ENCODE measurements at places on chromosomes 12 and 14.

GRCh38 chr12:110279566-110280375 lies 1.3 kb upstream of the ATP2A2 start:
- no peak for DNase-seq

- no peak for DNase-seq
These were observed 62.6 kb downstream of the DIO3 start for GRCh38 chr14:101623685-101624444.

GRCh38 chr14:50510157-50510556 lies 22.2 kb downstream of the MAP4K5 start:
- no peak for DNase-seq

- DNase-seq: no peak
These were observed 445.6 kb upstream of the MIS18BP1 start for GRCh38 chr14:45698462-45699134.

GRCh38 chr14:61968207-61968606 lies 206.0 kb downstream of the SNAPC1 start:
- DNase-seq: no peak

DNA sequence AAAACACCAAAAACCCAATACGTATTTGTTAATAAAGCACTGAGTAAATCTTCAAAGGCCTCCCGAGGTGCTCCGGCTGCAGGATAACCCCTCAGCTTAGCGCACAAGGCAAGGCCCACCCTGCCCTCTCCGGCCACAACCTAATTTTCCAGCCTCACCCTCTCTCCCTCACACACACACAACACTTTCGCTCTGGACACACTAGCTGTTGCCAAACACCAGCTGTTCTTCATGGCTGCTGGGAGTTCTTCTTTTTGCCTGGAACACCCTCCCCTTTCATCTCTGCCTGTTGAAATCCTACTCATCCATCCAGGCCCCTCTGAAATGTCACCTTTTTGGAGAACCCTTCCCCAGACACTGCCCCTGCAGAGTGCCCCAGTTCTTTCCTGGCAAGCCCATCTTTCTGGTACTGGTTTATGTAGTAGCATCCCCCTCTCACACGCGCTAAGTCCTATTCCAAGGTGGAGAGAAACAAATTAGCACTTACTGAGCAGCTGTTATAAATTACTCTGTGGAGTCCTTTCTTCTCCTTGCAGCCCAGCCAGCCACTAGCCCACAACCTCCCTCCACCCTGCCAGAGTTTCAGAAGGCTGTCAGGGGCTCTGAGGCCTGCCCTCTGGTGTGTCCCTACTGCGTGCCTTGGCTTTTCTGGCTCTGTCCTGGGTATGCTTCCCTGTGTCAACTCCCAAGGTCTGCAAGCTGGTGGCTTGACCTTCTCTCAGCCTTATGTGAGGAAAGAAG lies 805 bp upstream of the CRACR2A start:
- DNase-seq: no peak

DNA sequence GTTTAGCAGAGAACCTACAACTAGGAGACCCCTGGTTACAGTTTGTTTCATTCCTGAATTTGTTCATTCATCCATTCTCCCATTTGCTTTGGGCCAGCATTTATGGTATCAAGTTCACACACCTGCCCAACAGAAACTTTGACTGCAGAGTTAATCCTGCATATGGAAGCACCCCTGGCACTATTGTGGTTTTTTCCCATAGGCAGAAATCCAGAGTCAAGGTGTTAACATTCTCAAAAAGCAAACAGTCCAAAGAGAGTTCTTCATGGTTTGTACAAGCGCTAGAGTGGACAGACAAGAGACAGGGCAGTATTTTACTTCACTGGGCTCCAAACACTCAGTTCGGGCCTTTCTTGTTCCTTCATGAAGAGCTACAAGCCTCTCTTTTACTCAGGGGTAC lies 51.9 kb downstream of the KCNK10 start:
- no peak for DNase-seq

DNA sequence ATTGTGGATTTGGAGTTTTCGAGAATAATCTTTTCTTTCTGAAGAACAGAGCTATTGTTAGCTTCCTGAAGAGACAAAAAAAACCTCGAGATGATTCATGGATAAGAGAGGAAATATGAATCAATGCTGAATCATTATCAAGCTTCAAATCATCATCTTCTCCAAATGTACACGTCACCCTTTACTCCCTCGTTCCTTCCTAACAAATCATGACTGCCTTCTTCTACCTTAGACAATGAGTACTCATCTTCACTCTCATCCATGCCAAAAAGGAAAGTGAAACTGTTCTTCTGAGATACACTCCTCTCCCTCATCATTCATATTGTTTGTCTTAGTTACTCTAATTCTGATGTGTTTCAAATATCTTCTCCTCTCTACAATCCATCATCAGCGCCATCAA lies 1115.8 kb upstream of the ATXN7L3B start:
- no peak for DNase-seq

Measured in stimulated activated CD8-positive, alpha-beta memory T cell treated with anti-CD3 and anti-CD28 coated beads, Interleukin-4, amount 100 ng/mL, for 4 hours (primary cell).